ENCODE measurements at places on chromosomes 13 and 19. TPM values are rescaled to one million over a fixed set of nuclear protein-coding genes. Genes with fewer than 3 reads are reported as not detected.

GRCh38 chr19:35162471-35163326 is 8.2 kb downstream of the FXYD5 start:
- H3K36me3 ChIP-seq: peaks cover 12% of the 10 kb centered on the region
- H3K4me3 ChIP-seq: no peak overlapping the region
- H3K4me1 ChIP-seq: no peaks in the 10 kb centered on the region
- H3K27me3 ChIP-seq: no peaks in the 10 kb centered on the region

DNA sequence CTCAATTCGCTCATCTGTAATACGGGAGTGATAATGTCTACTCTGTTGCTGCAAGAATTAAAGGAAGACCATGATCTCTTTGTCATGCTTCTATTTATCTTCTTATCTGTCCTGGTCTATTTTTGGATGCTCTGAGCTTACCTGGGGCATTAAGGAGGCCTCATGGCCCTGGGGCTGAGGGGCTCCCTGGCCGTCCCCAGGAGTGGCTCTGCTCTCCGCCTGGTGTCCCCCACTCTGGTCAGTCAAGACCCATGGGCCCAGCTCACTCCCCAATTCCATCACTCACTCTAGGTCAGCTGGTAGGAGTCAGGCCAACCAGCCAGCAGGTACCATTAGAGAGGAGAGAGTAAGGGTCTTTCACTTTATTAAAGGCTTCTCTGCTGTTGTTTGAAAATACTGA is 1.1 kb upstream of the CHST8 start:
- DNase-seq: no peak
- H3K27ac ChIP-seq: no peak overlapping the region
- no peaks in the 10 kb centered on the region for H3K4me1 ChIP-seq
- peaks cover 73% of the 10 kb centered on the region for H3K27me3 ChIP-seq

DNA sequence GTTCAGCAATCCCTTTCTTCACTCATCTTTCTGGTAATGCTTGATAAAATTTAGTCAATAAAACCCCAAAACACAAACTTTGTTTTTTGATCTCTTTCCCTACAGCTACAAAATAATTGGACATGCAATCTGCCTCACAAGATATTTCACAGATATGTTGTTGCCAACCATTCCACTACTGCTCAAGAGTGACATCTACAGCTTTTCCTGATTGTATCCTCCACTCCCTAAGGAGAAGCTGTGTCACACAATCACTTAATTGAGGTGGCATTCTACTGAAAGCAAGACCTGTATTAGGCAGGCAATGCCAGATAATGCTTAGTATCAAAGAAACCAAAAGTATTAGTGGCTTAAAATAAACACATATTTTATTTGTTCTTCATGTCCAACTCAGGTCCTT is 1646.2 kb upstream of the SPRY2 start:
- H3K36me3 ChIP-seq: no peaks in the 10 kb centered on the region
- no peak for DNase-seq
- H3K27ac ChIP-seq: no peak overlapping the region

ZNF441 gene
- polyA plus RNA-seq: 7.4 TPM

- DNase-seq: no peak
- no peaks in the 10 kb centered on the region for H3K36me3 ChIP-seq
- H3K27me3 ChIP-seq: no peaks in the 10 kb centered on the region
- no peak overlapping the region for H3K4me3 ChIP-seq
Observed at GRCh38 chr19:31863122-31863521, 482.3 kb upstream of the ZNF507 start.

DNA sequence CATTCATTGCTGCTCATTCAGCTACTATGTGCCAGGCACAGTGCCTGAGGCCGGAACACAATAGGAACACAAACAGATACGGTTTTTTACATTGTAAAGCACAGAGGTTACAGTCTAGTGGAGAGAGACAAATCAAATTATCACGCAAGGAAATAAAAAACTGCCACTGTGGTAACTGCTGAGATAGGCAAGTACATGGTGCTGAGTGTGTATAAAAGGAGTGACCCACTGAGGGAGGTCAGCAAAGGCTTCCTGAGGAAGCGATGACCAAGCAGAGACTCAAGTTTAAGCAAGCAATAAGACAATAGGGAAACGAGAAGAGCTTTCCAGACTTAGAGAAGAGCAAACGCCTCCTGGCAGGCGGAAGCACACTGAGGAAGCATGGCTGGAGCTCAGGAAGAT is 56.4 kb downstream of the NUFIP1 start:
- no peak overlapping the region for H3K4me3 ChIP-seq
- no peak overlapping the region for H3K27ac ChIP-seq
- H3K27me3 ChIP-seq: no peaks in the 10 kb centered on the region

C19orf38 gene
- polyA plus RNA-seq: 2.7 TPM

KISS1R gene
- polyA plus RNA-seq: 0.33 TPM
